MM.1S (cell line): ENCODE measurements at places on chromosomes 7 and 10.

DNA sequence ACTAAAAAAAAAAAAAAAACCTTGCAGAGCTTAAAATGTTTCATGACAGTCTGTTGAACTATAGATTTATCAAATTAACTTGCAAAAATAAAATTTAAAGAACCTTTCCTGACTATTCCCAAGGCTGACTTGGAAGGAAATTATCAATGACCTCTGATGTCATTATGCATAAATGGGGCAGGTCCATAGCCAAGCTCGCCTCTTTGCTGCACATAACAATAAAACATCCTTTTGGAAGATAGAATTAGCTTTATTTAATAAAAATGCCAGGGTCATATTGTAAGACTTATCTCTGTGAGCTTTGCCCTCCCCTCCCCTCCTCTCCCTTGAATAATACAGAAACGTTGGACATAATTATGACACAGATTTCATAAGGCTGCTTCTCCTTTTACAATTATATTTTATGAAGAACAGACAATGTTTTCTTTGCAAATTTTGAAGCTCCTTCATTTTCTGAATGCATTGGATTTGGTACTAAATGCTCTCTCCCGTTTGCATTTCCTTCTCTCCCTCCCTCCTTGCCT lies 444.8 kb downstream of the AUTS2 start:
- no peak for DNase-seq

- DNase-seq: no peak
These were observed 74.8 kb upstream of the RPA3 start for GRCh38 chr7:7793249-7793648.

DNA sequence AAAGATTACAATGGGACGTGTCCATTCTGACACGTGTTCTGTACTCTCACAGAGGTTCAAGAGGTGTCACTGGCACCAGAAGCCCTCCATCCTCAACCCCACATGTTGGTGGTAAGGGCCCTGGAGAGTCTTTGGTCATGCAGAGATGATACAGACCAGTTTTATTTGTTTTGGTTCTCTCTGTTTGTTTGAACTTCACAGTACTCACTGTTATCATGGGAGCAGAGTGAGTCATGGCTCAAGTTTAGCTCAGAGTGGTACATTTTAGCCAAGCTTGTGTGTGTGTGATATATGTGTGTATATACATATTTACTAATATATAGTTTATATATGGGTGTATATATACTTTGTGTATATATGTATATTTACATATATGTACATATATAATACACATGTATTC lies 935.6 kb downstream of the GRID1 start:
- DNase-seq: no peak

- peak; percentile 45 for DNase-seq
These were observed 20.6 kb downstream of the PALD1 start for GRCh38 chr10:70498970-70499835.

- DNase-seq: no peak
These were observed 53.6 kb downstream of the COBL start for GRCh38 chr7:51262796-51263531.

DNA sequence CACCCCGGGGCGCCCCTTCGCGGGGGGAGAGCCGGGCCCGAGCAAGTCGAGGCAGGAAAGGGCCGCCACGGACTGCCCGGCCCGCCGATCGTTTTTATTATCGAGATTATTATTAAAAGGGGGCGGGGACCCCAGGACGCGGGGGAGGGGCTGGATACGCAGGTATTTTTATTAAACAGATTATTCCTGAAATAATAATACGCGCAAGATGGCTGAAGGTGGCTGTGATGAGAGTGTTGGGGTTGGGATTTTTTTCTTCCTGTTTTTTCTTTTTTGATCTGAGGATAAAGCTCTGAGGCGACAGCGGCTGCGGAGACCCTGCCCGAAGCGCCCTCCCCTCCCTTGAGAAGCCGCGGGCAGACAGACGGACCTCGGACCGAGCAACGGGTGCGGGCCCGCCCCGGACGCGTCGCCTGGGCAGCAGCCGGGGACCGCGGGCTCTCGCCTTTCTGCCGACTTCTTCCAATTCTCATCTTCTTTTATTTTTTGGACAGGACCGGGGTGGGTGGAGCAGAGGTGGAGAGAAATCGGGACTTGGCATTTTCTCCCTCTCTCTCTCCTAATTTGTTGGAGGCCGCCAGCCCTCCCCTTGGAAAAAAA lies 1.4 kb upstream of the TRIM8 start:
- peak; percentile 54 for DNase-seq

GRCh38 chr10:36251068-36251467 lies 609.0 kb upstream of the FZD8 start:
- no peak for DNase-seq

- DNase-seq: no peak
These were observed 57.8 kb downstream of the SEMA3A start for GRCh38 chr7:84136809-84137208.

GRCh38 chr10:43437141-43437870 lies 395 bp downstream of the ZNF487 start:
- DNase-seq: no peak

GRCh38 chr7:95798401-95798930 lies 26.1 kb downstream of the DYNC1I1 start:
- no peak for DNase-seq

DNA sequence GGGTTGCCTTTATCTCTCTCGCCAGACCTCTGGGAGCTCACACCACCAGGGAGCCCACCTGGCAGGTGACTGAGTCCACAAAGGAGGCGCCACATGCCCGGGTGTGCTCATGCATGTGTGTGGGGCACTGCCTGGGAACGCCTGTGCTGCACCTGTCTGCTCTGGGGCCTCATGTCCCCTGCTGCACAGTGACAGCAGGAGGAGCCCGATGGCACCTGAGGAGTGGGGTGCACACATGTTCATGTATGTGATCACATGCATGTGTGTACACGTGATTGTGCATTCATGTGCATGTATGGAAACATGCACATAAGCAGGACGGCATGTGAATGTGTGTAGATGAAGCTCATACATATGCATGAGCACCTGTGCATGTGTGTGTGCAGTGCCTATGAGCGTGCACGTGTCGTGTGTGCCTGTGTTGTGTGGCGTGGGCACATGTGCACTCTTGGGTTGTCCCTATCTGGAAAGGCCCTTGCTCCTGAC lies 22.0 kb downstream of the YKT6 start:
- DNase-seq: no peak

DNA sequence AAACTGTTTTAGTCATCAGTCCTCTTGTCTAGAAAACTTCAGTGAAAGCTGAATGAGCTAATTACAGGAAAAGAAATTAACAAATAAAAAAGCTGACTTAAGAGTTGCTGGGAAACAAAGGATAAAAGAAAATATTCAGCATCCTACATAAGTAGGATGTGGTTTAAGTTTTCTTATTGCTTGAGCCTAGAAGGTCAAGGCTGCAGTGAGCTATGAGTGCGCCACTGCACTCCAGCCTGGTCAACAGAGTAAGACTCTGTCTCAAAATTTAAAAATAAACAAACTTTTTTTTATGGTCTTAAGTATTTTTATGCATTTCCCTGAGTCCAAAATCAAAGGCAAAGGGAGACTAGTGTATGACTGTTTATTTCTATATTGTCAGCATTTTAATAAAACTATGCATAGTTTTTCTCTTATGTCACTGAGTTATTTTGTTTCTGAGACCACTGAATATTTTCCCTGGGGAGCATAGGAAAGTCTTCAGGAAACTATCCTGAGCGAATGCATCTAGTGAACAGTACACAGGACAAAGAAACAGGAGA lies 40.0 kb upstream of the LRRN3 start:
- no peak for DNase-seq

- no peak for DNase-seq
These were observed 1.1 kb downstream of the TMEM196 start for GRCh38 chr7:19772306-19772705.

DNA sequence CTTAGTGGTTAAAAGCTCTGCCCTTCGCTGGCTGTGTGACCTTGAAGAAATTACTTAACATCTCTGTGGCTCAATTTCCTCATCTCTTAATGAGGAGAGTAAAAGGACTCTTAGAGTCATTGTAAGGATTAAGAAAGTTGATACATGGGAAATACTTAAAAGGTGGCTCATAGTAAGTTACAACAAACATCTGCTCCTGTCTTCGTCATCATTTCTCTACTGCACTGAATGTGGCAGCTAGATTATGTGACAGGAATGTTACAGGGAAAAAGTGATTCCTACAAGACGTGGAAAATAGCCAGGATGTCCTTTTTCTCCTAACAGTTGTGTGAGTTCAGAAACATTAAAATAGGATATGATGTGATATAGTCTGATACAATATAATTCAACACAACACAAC lies 184.7 kb downstream of the FRMD4A start:
- DNase-seq: no peak

GRCh38 chr10:103852856-103853255 lies 2.5 kb downstream of the SH3PXD2A start:
- no peak for DNase-seq

DNA sequence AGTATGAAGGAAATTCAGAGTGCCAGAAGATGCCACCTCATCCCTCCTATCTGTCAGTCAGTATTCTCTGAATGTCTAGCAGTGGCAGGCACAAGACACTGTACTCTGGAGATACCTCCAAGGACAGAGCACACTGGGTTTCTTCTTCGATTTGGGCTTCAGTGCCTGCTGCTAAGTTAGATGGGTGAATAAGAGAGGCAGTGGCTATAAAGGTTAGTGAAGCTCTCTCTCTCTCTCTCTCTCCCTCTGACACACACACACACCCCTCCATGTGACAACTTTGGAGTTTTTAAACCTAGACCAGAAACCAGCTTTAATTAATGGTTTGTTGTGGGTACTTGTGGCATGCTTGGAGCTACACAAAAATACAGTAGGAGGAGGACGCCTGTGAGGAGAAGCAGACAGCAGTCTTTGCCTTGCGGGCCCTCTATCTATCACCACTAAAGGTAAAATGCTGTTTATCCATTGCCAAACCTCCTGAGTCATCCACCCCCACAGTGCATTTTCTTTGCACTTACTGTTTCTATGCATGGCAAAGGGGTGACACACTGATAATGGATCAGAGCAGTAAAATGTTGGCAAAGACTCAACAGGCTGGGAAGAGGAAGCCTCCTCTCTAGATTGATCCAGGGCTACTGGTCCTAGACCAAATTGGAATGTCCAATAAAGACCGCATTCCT lies 102.5 kb downstream of the TRIL start:
- no peak for DNase-seq

DNA sequence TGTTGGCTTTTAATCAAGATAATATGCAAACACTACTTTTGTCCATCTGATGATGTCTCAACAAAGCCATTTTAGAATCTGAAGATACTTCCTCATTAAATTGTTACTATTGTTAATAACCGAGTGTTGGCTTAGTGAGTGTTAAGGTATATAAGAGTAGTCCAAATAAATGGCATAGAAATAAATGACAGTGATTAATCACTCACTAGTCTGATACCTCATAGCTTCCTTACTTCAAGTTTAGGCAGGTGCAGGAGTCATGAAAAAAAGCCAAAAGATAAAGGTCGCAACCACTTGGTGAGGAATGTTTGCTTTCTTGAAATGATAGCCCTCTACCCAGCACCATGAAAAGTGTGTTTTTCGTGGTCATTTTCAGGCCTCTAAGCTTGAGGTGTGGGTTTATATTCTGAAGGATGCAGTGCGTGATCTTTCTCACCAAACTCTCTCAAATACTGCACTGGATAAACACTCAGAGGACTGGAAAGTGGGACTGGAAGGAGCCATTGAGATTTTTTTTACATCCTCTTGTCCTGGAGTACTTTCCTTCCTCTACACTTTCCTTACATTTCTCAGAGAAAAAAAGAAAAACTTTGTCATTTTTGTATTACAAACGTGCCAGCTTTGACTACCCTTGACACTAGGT lies 138.1 kb downstream of the KIAA1217 start:
- DNase-seq: no peak

DNA sequence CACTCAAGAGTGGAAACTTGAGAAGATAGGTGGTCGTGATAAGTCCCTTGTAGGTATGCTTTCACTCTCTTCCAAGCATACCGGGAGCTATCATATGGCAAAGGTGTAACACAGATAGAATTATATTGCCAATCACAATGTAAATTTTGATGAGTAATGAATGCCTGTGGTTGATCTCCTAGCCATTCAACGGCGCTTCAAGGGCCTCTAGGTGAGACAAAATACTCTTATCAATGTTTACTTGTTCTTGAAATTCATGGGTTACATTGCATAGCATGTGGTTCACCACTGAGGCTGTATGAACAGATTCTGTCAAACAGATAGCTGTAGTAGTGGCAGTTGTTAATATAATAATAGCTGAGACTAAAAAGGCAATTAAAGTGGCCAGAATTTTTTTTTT lies 82.4 kb downstream of the THSD7A start:
- DNase-seq: no peak

DNA sequence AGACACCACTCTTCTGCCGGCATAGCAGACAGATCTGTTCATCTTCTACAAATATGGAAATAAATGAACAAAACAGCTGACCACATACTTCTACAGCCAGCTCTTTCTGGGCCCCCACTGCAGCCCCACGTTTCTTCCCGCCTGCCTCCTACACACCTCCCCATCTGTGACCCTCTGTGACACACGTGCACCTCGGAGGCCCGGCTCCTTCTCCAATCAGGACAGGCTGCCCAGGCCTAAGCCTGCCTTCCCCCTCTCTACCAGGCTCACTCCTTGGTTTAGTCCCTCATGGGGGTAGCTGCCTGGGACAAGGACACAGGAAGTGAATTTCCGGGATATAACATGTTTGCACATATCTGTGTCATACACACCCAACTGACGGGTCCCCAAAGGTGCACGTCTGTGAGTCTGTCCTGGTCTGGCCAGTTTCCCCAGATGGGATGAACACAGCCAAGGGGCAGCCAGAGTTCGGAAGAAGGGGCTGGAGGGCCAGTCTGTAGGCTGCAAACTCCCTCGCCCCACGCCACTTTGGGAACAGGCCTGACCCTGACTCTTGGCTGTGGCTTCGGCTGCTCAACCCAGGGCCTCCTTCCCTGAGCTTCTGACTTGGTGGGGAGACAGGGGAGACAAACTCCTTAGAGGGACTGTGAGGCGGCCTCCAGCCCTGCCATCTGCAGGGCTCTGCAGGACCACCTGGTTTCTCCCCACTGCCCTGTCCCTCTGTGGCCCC lies 30.3 kb downstream of the PITRM1 start:
- DNase-seq: no peak

DNA sequence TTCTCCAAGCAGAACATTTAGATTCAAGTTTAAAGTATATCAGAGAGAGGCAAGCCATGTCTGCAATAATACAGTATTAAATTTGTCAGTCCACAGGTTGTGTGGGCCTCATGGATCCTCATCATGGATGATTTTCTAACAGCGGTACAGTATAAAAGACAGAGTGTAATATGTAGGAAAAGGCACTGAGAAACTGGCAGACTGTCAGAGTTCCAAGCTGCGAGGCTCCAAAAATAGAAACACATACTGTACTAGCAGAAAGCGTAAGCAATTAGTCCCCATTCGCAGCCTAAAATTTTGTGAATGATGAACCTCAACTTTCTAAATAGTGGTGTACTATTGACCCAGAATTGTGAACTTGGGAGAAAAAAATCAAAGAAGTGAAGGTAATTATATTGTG lies 933.3 kb downstream of the XPNPEP1 start:
- no peak for DNase-seq

DNA sequence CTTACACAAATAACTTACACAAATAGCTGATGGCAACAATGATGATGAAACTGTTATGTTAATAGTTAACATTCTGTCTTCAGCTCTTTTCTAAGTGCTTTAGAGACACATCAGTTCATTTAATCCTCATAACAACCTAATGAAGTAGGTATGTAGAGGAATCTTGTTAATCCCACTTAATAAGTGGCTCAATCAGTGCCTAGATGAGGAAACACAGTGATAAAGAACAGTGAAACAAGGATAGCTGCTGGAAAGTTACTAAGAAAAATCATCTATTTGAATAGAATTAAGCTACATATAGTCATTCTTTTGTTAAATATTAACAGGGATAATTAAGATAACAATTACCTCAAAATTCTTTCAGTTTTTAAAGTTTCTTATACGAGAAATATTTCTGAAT lies 487.6 kb downstream of the ARL4A start:
- DNase-seq: no peak

- no peak for DNase-seq
These were observed 467.9 kb upstream of the PODXL start for GRCh38 chr7:132024290-132024689.
